T-helper 2 cell treated with Interferon-gamma antibody and Interleukin-4, amounts not matched to agents 5 μg/mL and 100 μg/mL, for 36 hours (primary cell): ENCODE measurements at places on chromosomes 16 and 17.

DNA sequence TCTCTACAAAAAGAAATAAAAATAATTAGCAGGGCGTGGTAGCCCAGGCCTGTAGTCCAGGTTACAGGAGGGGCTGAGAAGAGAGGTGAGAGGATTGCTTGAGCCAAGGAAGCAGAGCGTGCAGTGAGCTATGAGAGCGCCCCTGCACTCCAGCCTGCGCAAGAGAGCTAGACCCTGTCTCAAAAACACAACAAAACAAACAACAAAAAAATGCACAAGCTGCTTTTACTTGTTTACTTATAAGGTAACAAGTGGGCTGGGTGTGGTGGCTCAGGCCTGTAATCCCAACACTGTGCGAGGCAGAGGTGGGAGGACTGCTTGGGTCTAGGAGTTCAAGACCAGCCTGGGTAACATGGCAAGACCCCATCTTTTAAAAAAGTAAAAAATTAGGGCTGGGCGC, 1.7 kb downstream of the CYTH1 start:
- DNase-seq = no peak

- DNase-seq = peak; percentile 65
Observed at GRCh38 chr16:23842137-23842600, 6.4 kb downstream of the PRKCB start.

GRCh38 chr16:735982-736453, 4.8 kb downstream of the CIAO3 start:
- DNase-seq = peak; percentile 60

GRCh38 chr17:65023791-65024190, 32.7 kb downstream of the GNA13 start:
- DNase-seq = no peak

DNA sequence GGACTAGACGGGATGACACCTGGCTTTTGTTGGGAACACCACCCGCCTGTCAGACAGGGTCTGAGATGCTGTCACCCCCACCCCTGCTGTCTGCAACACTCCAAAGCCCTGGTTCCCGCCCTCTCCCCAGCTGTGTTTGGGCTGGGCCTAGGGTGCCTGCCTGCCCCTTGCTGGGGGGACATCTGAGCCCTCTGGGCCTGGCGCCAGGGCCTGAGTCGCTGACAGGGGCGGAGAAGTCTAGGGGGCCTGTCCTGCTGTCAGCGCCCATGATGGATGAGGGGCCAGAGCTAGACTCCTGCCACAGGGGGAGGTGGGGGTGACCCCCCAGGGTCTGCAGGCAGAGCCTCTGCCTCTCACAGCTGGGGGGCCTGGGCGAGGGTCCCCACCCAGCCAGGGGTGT, 7.6 kb upstream of the PKMYT1 start:
- no peak for DNase-seq

DNA sequence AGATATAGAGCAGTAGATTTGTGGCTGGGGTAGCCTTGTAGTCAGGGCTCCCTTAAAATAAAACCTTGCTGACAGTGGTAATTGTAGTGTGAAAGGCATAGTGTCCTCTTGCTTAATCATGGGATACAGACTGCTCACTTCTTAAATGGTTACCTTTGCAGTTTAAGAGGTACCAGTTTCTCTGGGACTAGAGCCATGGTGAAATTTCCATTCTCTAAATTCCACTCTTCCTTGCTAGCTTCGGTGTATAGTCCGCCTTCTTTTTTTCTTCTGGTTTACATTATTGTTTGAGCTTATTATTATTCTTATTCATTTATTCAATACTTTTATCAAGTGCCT, 1.6 kb downstream of the CCP110 start:
- DNase-seq = no peak

DNA sequence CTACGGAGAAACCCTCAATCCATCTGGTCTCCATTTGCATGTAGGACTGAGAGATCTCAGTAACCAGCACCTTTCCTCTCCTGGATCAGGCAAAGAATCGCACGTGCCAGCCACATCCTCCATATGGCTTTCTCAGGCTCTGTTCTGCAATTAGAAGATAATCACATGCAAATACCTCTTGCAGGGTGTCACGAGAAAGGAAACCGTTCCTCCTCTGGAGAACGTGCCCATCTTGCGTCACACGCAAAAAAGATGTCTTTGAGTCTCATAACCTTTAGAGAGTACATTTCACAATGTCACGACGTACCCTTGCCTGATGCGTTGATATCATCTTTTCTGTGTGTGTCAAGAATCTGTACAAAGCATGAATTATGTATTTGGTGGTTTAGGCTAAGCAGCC, 36.2 kb upstream of the DNAH17 start:
- no peak for DNase-seq

DNA sequence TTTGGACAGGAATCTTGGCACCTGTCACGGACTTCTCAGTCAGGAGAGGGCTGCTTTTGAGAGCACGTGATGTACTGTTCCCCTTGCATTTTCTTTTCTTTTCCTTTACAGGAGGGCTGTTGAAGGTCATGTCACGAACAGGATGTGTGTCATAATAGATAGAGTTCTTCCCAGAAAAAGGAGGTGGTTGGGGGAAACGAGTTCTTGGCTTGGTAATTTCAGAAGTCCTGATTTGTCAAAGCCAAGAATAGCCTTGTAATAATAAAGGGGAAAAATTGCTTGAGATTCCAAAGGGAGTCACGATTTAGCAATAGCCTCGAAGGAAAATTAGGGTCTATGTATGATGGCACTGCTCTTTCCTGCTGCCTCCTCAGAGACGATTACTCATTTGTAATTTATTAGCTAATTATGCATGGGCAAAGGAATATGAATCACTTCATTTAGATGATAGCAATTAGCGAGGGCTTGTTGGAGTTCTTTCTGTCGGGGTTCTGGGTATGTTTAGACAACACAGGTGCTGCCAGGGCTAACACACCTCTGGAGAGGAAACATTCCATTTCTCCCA, 277.7 kb upstream of the N4BP1 start:
- no peak for DNase-seq

DNA sequence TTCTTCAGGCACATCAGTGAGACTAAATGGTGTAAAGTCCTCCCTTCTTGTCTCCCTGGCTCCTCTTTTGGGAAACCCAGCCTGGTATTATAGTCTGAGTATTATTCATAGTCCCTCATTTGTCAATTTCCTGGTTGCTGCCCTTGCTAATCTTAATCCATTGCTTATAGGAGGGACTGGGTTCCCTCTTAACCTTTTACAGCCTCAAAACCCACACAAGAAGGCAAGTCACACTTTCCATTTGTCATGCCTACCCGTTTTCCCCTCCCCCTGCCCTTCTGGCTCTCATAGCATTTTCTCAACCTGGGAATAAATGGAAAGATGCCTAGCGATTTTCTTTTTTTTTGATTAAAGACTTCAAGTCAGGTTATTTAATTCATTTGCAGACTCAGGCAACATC, 124.8 kb downstream of the MAP2K6 start:
- no peak for DNase-seq

GRCh38 chr17:65684631-65685030, 123.2 kb upstream of the AXIN2 start:
- no peak for DNase-seq

DNA sequence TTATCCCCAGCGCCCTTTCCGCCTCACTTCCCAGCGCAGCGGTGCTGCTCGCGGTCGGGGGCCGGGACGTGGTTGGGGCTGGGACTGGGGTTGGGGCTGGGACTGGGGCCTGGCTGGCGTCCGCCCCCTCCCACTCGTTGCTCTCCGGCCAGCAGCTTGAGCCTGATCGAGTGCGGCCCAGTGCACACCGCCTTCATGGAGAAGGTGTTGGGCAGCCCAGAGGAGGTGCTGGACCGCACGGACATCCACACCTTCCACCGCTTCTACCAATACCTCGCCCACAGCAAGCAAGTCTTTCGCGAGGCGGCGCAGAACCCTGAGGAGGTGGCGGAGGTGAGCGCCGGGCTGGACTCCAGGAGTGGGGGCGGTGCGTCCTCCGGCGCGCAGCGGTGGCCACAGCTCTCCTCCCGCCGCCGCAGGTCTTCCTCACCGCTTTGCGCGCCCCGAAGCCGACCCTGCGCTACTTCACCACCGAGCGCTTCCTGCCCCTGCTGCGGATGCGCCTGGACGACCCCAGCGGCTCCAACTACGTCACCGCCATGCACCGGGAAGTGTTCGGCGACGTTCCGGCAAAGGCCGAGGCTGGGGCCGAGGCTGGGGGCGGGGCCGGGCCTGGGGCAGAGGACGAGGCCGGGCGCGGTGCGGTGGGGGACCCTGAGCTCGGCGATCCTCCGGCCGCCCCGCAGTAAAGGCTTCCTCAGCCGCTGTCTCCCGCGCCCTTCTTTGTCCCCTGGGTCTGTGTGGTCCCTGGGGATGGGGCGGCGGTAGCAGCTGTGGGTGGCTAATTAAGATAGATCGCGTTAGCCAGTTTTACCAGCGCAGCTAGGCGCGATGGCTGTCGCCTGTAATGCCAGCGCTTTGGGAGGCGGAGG, 1.8 kb downstream of the HSD17B1 start:
- DNase-seq = peak; percentile 81

- no peak for DNase-seq
Observed at GRCh38 chr16:1657841-1658240, 20.2 kb upstream of the JPT2 start.

DNA sequence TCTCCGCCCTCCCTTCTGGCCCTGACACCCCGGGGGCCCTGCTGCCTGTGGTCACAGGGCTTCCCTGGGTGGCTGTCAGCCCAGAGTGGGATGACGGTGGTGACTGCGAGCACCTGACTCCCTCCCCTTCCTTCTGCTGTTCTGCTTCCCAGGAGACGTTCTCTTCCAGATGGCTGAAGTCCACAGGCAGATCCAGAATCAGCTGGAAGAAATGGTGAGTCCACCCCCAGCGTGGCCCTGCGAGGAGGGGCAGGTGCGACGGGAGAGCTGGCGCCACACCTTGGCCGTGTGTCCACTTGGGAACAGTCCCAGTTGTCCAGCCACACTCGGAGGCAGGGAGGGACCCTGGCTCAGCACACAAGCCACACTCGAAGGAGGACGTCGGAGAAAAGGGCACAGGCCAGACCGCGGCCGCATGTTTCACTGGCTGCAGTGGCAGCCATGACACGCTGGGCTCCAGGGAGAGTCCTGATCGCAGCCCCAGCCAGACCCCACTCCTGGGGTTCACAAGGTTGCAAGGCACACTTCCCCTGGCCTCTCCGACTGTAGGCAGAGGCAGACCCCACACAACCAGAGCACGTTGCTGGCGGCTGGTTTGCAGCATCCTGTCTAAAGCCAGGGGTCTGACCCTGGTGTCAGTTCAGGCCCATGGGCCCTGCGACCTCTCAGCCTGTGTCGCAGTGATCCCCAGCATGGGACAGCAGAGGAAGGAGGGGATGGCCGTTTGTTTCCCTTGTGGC, 49.9 kb downstream of the BAIAP2 start:
- no peak for DNase-seq

DNA sequence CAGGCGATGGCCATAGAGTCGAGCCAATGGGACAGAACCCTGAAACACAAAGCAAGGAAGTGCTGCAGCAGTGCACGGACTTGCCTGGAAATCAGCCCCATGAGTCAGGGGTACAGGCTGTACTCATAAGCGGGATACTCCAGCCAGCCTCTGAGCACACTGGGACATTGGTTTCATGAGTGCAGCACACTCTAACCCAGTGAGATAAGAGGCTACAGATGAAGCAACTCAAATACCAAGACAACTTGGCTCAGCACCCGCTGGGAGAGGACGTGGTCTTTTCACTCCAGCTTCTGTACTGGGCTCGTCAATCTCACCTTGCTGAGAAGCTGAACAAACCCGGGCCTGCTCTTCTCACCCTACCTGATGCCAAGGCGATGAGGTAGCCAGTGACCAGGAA, 98.2 kb downstream of the AXIN2 start:
- no peak for DNase-seq

- no peak for DNase-seq
Observed at GRCh38 chr16:87267566-87267965, 49.6 kb downstream of the C16orf95 start.

DNA sequence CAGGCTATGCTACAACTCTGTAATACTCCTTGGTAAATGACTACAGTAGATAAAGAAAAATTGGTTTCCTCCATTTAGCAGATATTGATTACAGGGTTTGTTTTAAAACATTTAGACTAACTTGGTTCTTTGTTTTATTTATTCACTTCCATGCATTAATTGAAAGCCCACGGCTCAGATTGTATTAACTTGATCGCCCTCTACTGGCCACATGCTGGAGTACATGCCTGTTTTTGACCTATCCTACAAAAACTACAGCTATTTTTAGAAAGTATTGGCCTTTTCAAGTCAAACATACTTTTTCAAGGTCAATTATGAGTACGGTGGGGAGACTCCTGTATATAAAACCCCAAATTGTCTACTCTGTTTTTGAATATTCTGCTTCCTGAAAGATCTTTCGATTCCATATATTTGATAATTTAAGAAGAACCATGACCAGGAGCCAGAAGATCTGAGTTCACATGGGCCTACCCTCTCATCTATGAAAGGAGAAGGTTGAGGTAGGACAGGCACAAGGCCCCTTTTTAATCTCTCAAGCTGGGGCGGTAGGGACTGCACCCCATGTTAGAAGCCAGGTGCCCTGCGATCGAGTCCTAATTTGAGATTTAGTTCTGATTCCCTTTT, 51.8 kb downstream of the CA10 start:
- DNase-seq = peak; percentile 6

- DNase-seq = peak; percentile 58
Observed at GRCh38 chr17:39926588-39927100, 757 bp downstream of the ORMDL3 start.

DNA sequence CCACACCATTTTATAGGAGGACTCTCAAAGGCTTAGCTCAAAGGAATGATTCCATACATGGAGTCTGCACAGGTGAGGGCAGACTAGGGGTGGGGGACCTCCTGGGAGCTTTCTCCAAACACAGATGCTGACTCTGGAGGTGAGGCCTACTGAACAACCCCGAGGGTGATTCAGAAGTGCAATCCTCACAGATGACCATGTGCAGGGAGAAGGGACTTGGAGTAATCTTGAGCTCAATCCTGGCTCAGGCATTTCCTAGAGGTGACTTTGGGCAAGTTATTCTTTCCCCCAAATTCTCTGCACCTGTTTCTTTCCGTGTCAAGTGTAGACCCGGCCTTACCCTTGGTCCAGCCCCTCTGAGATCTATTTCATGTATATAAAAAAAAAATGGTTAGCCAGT, 401.5 kb downstream of the SLC39A11 start:
- no peak for DNase-seq

DNA sequence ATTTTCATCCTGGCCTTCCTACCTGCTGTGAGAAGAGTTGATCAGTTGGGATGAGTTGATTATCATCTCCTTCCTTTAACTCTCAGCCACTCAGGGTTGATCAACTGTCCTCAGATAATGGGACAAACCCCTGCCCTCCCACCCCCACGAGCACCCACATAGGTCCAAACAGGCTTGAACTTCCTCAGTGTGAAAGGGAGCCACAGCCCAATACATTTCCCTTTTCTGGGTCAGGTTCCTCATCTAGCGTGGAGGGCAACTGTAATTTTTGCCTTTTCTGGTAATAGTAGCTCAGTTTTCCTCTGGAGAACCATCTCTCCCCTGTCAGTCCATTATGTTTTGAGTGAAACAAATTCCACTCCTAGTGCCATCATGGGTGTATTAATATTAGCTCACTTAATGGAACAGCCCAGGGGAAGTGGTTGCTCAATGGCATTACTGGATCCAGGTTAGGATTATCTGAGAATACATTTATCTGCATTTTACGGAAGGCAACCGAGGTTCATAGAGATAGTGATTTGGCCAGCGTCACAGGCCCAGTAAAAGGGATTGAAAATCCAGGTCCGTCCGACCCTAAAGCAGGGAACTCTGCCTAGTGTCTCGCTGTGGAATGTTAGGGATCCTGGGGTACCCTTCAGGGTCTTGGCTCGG, 476 bp upstream of the LPCAT2 start:
- no peak for DNase-seq

GRCh38 chr16:85422632-85423550, 190.2 kb upstream of the GSE1 start:
- DNase-seq = no peak
